Left hindlimb (tissue), 1 donor: ENCODE measurements at places on chromosomes 13 and 19.

DNA sequence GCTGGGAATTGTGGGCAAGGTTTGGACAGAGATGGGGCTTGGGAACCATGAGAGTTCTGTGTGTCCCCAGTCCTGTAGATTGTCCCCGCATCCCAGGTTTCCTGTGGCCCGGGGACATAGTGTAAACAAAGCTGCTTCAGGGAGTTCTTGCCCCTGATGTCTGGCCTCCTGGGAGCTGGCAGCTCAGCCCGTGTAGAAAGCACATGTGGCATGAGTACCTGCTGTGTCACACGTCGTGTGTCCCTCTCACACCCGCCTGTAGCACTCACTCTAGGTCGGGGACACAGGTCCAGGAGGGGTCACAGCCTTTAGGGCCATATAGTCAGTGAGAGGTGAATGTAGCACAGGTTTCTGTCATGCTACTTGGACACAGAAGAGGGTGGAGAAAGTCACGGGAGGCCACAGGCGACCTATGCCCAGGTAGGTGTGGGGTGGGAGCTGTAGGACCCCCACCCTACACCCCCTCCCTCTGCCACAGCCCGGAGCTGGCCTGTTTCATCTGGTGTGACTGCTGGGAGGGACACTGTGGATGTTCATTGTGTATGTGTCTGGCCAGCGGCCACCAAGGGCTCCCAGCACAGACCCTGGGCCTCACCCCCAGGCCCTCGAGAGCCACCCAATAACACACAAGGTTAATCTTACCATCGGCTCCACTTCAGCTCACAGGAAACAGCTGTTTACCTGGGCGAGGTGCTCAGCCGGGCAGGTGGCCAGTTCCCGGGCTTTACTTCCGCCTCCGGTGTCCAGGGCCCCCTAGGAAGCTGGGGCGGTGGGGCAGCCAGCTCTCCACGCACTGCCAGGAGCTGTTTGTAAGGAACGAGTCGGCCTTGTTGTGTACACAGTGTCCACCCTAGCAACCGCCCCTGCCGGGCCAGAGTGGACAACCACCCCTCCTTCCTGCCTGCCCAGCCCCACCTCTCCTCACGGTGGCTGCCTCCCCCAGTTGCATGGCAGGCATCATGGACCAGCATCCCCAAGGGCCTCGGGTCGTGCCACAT is 49.7 kb downstream of the COMP start:
- peak; percentile 72 for DNase-seq

DNA sequence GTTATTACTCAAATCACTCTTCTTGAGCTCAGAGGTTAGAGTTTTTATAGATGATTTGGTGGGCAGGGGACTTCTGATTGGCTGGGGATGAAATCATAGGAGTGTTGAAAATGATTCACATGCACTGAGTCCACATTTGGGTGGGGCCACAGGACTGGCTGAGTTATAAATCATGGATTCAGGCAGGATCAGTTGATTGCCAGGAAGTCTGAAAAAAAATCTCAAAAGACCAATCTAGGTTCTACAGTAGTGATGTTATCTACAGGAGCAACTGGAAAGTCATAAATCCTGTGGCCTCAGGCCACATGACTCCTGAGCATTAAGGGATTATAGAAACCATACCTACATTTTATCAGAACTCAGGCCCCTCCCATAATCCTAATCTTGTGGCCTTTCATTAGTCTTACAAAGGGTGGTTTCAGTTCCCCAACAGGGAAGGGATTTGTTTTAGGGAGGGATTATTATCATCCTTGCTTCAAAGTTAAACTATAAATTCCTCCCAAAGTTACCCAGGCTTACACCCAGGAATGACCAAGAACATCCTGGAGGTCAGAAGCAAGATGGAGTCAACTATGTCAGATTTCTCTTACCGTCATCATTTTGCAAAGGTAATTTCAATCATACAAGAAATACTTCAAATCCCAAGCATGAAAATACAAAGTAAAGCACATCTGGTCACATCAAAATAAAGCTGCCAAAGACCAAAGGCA is 5.6 kb upstream of the CCDC70 start:
- DNase-seq = no peak

DNA sequence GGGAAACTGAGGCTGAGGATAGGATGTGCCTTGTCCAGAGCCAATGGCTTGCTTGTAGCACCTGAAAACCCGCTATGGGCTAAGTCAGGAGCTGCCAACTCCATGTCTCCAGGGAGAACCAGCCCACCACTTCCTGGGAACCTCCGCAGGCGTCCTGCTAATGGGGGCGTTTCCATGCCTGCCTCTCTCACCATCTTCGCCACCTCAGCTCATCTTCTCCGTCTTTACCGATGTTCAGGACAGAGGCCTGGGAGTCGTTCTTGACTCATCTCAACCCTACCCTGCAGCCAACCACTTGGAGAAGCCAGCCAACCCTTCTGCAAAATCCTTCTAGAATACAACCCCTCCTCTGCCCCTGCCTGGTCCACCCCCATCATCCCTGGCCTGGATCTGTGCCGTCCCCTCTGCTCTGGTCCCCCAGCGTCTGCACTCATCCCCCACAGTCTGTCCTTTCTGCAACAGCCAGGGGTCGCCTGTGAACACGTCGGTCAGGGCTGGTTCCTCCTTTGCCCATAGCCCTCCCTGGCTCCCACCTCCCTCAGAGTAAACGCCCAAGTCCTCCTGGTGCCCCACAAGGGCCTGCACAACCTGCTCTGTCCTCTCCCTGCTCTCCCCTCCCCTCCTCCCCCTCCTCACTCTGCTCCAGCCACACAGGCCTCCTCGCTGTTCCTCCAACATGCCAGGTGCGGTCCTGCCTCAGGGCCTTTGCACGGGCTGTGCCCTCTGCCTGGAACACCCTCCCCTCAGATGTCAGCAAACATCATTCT is 31.0 kb downstream of the PTPRS start:
- DNase-seq = no peak

GRCh38 chr13:36214163-36214921 is at the start of gene SOHLH2:
SOHLH2 (minus strand) TSS chr13:36214556; CDS start chr13:36214526, 30 bp downstream.
- no peak for DNase-seq

DNA sequence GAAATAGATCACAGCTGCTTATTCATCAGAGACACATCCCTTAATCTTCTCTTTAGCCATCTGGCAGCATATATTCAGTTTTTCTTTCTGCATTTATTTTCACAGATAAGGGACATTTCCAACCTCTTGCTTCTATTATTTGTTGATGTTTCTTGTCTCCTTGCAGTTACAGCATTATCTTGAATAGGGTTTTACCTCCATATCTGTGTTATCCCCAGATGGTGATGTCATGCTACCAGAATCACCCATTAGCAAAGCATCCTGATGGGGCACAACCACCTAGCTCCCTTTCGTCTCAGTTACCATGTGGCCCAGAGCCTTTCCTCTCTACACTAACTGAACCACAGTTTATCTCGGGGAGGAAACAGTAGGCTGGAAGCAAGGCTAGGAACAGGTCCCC is 483.9 kb downstream of the FOXO1 start:
- no peak for DNase-seq

DNA sequence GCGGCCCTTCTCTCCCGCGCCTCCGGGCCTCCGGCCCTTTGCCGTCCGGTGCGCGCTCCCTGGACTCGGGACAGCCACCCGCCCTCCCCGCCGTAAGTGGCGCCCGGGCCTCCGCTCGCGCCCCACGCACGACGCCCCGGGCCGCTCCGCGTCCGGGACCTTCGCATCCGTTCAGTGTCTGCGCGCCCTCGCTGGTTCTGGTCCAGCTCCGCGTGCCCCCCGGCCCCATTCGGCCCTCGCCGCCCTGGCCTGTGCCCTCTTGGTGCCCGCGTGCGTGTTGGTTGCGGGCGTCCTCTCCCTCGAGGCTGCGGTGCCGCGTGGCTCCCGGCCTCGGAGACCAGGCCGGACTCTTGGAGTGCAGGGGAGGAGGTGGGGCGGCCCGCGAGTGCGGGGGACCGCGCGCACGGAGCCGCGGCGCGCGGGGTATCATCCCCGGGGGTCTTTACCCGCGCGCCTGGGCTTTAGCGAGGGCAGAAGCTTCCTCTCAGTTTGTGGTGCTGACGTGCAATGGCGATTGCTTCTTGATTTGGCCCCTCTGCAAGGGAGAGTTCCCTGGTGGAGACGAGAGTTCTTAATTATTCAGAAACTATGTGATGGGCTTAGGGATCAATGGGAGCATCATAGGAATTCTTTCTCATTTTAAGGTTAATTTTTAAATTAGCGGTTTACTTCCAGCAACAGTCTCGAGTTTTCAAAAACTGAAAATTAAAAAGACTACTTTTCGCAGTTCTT is 757 bp downstream of the WASF3 start:
- peak; percentile 43 for DNase-seq

- DNase-seq = peak; percentile 82
Measured at GRCh38 chr13:113153810-113154748, 4.4 kb upstream of the PROZ start.

- peak; percentile 49 for DNase-seq
Measured at GRCh38 chr19:40143612-40144011, 47.6 kb upstream of the MAP3K10 start.

DNA sequence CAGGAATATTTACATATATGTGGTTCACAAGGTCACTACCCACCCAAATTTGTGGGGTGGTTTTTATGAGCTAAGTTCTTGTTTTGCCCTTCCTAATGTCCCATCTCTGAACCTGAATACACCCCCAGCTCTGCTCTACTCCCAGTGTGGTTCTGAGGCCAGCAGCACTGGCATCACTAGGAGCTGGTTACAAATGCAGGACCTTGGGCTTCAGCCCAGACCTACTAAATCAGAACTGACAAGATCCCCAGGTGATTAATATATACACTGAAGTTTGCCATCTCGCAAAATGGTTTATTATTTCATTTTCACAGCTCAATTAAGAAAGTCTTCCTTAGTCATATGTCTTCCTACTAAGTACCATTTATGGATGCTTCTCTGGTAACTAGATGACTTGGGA is 67.9 kb downstream of the FOXO1 start:
- no peak for DNase-seq

DNA sequence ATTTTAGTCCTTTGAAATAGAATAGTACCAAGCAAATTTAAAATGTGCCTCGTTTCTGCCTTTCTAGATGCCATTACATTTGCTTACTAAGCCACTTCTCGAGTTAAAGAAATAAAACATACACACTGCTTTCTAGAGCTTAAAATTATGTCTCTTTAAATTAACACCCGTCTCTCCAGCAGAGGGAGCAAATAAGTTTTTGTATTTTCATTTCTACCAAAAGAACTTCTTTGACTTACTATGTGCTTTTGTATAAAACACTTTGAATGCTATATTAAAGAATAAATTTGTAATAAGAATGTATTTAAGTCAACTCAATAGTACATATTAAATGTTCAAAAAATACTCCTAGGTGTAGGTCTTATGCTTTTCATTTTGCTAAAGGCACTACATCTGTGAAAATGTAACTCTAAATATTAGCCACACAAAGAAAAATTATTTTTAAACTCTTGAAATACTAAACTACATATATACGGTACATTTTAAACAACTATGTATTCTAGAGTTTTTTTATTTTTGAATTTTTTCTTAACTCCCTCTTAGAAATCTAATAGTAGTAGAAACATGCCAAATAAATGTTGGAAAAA is 269.3 kb upstream of the MIR17HG start:
- no peak for DNase-seq

DNA sequence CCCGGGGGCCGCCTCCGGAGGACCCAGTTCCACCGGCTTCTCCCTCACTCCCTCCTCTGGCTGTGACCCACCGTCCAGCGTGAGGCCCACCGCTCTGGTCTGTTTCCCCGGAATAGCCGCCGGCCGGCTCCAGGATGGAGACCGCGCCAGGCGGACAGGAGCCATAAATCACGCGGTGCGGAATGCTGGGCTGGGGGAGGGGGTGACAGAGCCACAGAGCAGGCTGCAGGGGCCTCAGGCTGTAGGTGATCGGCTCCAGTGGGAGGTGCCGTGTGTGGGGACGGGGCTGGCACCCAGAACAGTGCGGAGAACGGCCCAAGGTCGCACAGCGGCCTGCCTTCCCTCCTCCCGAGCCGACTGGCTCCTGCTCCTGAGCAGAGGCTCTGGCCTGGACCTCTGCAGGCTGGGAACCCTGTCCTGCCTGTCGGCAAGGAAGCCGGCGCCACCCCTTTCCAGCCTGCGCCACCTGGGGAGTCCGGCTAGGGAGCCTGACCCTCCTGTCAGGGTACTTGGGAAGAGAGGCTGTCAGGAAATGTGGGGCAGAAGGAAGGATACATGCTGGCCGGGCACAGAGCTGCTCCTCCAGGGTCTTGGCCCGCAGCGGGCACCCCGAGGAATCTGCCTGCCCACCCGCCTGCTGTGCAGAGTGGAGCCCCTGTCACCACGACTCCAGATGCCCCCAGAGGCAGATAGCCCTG is 8.3 kb downstream of the PIAS4 start:
- DNase-seq = no peak

- no peak for DNase-seq
Measured at GRCh38 chr13:32987462-32987861, 28.8 kb upstream of the KL start.

GRCh38 chr13:79442221-79442620 is 36.2 kb upstream of the RBM26 start:
- no peak for DNase-seq

GRCh38 chr13:109610517-109610916 is 175.9 kb downstream of the IRS2 start:
- no peak for DNase-seq

DNA sequence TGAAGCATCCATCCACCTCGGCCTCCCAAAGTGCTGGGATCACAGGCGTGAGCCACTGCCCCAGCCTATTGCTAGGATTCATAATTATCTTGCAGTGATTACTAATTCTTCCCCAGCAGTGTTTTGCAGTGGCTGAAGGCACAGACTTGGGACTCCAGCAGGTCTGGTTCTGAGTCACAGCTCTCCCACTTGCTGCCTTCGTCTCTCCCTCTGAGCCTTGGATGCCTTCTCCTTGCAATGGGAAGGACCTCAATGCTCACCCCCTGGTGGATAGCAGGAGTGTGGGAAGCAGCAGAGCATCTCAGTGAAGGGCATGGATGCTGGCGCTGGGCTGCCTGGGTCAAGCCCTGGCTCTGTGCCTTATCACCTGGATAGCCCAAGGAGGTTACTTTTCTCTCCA is 37.6 kb upstream of the SHKBP1 start:
- no peak for DNase-seq

GRCh38 chr13:113722921-113723320 is 36.1 kb upstream of the TMEM255B start:
- no peak for DNase-seq

- no peak for DNase-seq
Measured at GRCh38 chr19:21751384-21751783, 16.0 kb downstream of the ZNF100 start.

DNA sequence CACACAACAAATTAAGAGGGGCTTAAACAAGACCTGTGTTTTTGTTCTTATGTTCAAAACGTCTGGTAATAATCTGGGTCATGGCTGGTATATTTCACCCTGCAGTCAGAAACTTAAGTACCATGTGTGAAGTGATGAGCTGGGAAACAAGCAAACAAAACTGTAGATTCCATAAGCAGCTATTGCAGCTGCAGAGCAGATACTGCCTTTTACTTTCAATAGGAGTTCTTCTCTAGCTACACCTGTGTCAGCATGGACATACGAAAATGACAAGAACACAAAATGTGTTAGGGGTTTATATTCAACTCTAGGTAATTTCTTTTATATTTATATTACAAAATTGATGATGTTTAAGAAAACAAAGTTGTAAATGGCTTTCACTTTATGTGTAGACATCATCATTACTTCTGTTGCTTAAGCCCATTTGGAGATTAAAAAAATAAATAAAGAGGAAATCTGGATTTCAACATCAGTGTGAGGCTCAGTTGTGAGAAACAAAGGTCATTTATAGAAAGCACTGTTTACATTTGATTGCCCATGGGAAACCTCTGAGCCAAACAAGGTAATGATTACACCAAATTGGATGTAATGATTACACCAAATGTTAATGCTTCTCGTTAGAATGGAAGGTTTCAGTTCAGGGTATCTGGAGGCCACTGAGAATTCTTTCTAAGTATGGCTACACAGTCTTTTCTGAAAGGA is 451.0 kb upstream of the SLC10A2 start:
- DNase-seq = no peak

- no peak for DNase-seq
Measured at GRCh38 chr19:51240866-51241265, 10.0 kb upstream of the SIGLECL1 start.
